ENCODE measurements at places on chromosomes 5 and 9. TPM values are rescaled to one million over a fixed set of nuclear protein-coding genes. Genes with fewer than 3 reads are reported as not detected.

GRCh38 chr5:6950860-6951259, 237.6 kb downstream of the TENT4A start:
- DNase-seq: no peak

- DNase-seq: no peak
Measured at GRCh38 chr5:144370273-144370672, 199.6 kb downstream of the KCTD16 start.

The ALDH1B1 gene
- 31.4 TPM for total RNA-seq

The IL4 gene
- 56.9 TPM for total RNA-seq

DNA sequence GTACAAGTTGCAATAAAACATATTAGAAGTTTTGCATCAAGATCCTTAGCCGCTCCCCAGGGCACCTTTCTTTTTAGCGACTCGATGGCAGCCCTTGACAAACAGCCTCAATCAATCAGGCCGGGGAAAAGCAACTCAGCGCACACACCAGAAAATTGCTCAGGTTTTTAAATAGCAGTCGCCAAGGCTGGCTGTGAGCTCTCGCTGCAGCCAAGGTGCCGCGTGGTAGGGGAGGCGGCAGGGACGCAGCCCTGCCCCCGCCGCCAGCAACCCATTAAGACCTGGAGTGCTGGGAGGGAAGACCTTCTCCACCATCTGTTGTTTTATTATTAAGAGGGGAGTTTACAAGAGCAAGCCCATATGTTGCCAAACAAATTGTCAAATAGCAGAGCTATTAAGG, 22.6 kb downstream of the ASS1 start:
- no peak for DNase-seq

GRCh38 chr5:69502367-69502766, 9.8 kb downstream of the OCLN start:
- DNase-seq: no peak

The ISL1 gene
- total RNA-seq: not detected

- DNase-seq: no peak
Measured at GRCh38 chr9:109134167-109134578, 14.4 kb upstream of the TMEM245 start.

DNA sequence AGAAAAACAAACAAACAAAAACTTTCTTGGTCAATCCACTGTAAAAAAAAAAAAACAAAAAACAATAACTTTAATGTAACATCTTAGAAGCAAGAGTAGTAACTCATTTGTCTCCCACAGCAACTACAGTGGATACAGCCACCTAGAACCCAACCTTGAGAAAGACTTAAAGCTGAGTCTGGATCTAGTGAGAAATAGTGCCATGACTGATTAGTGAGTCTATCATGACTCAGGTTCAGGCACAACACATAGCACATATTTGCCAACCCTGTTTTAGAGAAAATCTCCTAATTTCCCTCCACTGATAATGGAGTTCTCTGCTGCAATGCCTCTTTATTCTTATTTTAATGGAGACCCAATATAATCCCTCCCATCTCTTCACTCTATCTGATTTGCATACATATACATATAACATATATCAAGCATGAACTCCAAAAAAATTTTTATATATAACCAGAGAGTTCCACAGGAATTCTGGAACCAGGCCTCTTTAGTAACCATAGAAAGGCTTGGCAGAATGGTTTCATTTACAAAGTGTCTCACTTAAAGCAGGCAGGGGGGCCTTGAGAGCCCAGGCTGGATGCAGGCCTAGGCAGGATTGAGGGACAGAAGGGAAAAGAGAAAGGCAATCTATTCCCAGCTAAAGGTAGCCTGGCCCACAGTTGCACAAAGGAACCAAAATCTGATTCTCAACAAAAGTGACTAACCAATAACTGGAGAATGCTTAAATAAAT, 11.9 kb upstream of the NR4A3 start:
- no peak for DNase-seq

GRCh38 chr5:16418471-16418922, 47.1 kb downstream of the ZNF622 start:
- no peak for DNase-seq

All from activated T-helper 1 cell treated with anti-CD3 and anti-CD28 coated beads, Interleukin-12 subunit alpha, Interleukin-12 subunit beta, Interleukin-2, Interleukin-4 antibody, amounts not matched to agents 30 ng/mL and 10 ng/mL and 1 ng/mL, durations not matched to agents 14 hours and 24 hours and 36 hours (primary cell).